Skeletal muscle cell (primary cell): ENCODE measurements at places on chromosomes 7 and 10.
A peak's percentile ranks its signal among the peaks of the same experiment; 100 is the strongest.

- no peak for DNase-seq
Observed at GRCh38 chr10:103727546-103727963, 127.8 kb downstream of the SH3PXD2A start.

DNA sequence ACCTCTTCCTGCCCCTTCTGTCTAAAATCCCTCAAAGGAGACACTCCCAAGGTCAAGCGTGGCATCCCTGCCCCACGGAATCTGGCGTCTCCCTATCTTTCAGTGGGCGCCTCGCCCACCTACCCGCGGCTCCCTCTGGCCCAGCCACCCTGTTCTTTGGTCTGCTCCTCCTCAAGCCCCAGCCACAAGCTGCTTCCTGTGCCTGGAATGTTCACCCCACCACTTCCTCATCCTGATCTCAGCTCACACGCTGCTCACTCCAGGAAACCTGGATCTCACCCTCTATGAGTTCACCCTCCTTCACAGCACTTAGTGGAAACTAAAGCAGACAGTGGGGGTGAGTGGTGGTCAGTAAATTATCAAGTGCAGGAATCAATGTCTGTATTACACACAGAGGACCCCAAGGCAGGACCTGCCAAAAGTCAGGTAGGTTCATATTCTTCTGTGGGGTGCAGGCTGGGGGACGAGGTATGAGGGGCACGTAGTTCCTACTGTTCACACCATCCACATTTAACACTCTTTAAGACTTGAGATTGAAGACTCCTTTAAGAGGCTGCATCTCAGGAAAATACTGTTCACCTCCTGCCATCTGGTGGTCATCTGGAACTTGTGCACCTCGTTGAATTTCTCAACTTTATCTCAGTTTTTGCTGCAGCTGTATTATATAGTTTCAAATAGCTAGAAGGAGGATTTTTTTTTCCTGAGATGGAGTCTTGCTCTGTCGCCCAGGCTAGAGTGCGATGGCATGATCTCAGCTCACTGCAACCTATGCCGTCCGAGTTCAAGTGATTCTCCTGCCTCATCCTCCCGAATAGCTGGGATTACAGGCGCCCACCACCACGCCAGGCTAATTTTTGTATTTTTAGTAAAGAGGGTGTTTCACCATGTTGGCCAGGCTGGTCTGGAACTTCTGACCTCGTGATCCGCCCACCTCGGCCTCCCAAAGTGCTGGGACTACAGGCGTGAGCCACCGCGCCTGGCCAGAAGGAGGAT lies 166.6 kb downstream of the ARHGAP21 start:
- peak; percentile 48 for DNase-seq

DNA sequence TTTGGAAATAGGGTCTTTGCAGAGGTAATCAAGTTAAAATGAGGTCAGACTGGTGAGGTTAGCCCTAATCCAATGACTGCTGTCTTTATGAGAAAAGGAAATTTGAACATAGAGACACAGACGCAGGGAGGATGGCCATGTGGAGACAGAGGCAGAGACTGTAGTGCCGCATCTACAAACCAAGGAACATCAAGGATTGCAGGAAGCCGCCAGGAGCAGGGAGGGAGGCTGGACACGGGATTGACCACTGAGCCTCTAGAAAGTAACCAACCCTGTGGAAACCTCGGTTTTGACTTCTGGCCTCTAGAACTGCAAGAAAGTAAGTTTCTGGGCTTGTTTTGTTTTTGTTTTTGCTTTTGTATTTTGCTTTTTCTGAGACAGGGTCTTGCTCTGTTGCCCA lies 68.4 kb upstream of the ADAM12 start:
- DNase-seq = no peak

DNA sequence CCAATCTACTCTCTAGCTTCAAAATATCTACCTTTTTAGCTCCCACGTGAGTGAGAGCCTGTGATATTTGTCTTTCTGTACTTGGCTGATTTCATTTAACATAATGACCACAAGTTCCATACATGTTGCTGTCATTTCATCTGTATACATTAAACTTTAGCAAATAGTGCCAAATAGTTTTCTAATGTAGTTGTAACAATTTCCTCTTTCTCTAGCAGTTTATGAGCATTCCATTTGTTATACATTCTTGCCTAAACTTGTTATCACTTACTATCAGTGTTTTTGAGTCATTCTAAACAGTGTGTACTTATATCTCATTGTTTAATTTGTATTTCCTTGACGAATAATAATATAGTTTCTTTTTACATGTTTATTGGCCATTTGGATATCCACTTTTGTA lies 77.2 kb downstream of the NEUROD6 start:
- DNase-seq = no peak

DNA sequence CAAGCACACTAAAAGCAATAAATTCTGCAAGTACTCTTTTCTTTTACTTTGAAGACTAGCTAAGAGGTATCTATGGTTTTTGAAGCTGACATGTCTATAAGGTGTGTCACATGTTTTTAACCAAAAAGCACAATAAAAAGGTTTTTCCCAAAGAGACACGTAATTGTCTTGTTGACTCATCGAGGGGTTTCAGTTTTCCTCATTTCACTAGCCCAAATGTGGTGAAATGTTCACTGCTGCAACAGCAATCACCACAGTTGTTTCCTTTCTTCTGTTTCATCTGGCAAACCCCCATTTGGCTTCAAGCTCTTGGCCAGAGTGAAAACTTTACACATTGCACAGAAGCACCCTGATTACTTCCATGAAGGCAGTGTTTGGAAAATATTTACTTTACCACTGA lies 3.8 kb upstream of the HOXA4 start:
- peak; percentile 89 for DNase-seq

DNA sequence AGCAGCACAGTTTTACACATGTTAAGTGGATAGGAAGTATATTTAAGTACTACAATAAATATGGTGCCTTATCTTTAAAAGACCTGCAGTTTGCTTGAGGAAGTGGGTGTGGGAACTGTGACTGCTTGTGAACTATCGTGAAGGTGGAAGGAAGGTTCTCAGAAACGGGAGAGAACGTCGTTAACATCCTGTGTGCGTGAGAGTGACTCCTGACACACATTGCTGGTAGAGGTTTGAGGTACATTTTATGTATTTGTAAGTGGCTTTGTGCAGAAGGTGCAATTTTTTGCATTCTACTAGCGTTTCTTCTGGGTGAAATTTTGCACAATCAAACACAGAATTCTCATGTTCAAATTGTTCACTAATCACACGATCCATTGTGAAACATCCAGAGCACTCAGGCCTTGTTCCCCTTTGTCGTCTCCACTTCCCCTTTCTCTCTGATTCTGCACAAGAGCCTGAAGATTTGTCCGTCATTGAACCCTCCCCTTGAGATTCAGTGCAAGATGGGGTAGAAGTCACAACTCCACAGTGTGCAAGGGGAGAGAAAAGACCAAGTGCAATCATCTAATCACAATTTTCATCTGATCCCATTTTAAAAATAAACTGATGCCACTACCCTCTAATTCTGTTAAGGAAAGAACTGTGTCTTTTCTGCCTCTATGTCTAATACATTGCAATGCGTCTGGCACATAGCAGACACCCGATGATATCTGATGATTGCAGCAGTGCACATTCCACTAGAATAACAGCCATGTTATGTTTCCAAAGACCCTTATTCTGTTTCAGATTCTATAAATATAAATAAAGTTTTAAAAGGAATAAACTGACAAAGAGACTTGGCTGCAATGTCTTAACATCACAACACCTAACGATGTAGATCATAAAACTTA lies 279.9 kb downstream of the NEBL start:
- no peak for DNase-seq

DNA sequence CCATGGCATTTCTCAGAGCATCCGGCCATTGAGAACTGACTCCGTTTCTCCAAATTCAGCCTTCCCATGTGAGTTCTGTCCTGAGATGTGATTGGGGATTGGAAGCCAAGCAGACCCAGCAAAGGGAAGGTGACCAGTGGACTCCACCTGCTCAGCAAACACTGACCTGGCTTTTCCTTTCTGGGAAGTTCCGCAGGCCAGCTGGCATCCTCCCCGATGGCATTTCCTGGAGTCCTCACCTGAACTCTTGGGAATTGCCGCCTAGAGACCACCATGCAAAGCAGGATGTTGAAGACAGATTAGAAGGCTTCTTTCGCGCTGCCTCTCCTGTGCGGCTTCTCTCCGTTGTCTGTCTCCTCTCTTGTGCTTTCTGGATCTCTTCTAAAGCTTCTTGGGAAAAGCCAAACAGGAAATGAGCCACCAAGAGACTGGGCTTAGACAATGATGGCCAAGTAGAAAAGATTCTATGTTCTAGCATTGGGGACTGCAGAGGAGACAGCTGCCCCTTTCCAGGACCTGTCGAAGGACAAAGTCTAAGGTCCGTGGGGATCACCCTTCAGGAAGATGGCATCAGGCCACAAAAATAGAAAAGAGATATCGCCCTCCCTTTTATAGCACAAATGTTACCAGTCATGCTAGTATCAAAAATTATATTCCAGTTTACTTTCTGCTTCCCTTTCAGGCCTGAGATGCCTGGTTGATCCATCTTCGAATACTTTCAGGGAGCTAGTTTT lies 103.7 kb upstream of the INSYN2A start:
- no peak for DNase-seq

DNA sequence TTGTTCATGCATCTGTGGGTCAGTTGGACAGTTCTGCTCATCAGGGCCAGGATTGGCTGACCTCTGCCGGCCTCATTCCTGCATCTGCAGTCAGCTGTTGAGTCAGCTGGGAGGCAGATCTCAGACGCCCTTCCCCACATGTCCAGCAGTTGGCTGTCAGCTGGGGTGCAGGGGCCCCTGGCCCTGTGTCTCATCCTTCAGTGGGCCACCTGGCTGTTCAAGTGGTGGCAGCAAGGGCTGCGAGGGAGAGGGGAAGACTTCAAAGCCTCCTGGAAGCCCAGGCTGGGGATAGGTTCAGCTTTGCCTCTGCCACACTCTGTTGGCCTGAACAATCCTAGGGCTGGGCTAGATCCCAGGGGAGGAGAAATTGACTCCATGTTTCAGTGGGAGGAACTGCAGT lies 33.2 kb downstream of the TACR2 start:
- peak; percentile 39 for DNase-seq

DNA sequence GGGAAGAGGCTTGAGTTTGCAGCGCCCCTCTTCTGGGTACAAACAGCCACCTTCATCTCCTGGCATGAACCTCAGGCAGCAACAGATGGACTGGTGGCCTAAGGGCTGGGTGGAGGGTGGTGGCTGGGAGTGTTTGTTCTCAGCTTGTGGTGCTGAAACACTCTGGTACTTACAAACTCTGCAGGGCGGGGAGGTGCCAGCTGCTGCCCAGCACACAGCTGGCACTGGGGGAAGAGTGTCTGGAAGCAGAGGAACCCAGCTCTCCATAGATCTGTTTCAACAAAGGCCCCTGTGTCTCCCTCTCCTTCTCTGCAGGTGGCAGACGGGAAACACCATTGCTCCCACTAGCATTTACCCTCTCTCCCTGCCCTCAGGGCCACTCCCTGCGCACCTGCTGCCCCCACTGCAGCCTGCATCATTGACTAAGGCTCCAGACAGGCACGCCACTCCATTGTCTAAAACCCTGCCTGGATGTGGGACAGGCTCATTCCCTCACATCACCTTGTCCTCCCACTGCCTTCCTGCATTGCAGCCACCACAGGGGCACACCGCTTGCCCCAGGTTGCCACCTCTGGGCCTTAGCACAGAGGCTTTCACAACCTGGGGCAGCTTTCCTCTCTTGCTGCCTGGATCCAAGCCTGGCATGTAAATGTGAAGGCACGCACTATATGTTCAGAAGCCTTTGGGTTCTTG lies 6.5 kb downstream of the ARHGAP22 start:
- DNase-seq = no peak
